ENCODE measurements at places on chromosomes 2 and 18.

DNA sequence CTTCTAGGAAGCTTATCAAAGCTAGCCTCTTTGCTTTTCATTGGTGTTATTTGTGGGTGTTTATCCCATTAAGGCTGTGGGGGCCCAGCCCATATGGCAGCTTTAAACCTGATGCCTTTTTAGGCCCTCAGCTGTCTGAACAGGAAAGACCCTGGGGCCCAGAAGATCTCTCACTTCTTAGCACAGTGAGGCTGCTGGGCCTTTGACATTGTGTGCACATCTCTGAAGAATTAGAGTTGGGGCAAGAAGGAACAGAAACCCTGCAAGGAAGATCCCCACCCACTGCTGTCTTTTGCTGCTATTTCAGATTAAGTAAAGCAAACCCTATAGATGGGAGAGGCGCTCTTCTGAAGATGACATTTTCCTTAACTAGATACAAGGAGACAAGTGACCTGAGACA lies 250.0 kb downstream of the SMAD2 start:
- no peak for DNase-seq

- peak; percentile 77 for DNase-seq
Observed at GRCh38 chr2:148519013-148519412, 125.5 kb upstream of the EPC2 start.

GRCh38 chr18:35517715-35518114 lies 20.0 kb upstream of the INO80C start:
- no peak for DNase-seq

- no peak for DNase-seq
Observed at GRCh38 chr18:29191263-29191662, 1014.3 kb upstream of the CDH2 start.

GRCh38 chr2:224986477-224986876 lies 55.8 kb downstream of the DOCK10 start:
- DNase-seq: no peak

DNA sequence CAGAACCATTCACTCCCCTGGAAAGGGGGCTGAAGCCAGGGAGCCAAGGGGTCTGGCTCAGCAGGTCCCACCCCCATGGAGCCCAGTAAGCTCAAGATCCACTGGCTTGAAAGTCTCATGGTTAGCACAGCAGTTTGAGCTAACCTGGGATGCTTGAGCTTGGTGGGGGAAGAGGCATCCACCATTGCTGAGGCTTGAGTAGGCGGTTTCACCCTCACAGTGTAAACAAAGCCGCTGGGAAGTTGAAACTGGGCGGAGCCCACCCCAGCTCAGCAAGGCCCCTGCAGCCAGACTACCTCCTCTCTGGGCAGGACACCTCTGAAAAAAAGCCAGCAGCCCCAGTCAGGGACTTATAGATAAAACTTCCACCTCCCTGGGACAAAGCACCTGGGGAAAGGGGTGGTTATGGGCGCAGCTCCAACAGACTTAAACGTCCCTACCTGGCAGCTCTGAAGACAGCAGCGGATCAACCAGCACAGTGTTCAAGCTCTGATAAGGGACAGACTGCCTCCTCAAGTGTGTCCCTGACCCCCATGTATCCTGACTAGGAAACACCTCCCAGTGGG lies 14.7 kb upstream of the TTC32 start:
- DNase-seq: no peak

DNA sequence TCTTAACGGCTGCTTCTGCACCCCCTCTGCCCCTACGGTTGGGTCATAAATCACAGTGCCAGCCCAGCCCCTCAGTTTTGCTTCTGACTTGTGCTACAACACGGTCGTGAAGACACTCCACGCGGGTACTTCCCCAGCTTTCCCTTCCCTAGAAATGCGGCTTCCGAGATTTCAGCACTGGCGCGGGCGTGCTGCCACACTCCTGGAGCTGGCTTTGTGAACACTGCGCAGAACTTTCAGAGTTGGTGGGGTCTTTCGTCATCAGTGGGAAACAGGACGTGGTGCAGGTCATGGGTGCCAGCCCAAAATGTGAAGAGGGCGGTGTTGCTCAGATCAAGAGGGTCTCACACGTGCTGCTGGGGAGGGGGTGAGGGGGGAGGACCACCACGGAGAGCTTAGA lies 733.0 kb upstream of the SALL3 start:
- no peak for DNase-seq

- no peak for DNase-seq
Observed at GRCh38 chr18:77118256-77119090, 14.1 kb downstream of the MBP start.
